ENCODE measurements at places on chromosomes 16 and 17.
A peak's percentile ranks its signal among the peaks of the same experiment; 100 is the strongest.

- no peak for DNase-seq
Observed at GRCh38 chr16:84323606-84324005, 28.9 kb downstream of the WFDC1 start.

- DNase-seq = no peak
Observed at GRCh38 chr16:84245956-84246678, 6.3 kb upstream of the KCNG4 start.

DNA sequence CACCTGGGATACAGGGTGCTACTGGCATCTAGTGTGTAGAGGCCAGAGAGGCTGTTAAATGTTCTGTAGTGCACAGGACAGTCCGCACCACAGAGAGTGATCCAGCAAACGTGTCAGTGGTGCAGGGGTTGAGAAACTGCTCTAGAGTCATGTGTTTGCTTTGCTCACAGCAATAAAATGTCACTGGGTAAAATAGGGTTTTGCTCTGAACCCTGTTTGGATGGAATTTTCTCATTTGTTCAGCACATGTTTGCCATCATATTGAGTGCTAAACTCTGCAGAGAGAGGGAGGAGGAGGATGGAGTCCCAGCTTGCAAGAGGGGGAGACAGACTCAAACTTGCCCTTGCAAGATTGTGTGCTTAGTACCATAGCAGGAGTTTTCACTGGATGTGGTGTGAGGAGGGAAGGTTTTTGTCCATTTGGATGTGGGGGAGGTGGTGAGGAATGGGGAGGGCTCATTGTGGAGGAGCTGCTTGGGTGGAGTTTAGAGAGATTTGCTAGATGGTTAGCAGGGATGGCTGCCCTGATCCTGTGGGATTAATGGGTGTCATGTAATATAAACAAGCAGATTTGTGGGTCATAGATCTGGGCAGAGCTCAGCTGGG, 11.8 kb downstream of the PLCG2 start:
- DNase-seq = no peak

DNA sequence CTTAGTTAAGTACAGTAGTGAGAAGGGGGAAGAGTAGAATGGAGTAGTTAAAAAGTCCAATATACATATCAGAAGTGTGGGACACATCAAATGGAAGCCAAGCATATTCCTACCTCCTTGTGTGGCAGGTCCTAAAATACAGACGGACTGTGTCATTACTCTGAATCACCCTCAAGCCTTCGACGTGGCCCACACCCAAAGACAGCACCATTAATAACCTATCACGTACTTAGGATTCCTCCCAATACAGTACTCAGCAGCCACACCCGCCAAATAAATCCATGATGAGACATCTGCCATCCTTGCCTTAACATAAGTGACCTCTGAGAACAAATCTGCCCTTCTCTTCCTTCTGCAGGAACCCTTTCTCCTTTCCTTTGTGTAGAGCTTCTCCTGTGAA, 38.9 kb downstream of the UBE2G1 start:
- peak; percentile 74 for DNase-seq

GRCh38 chr17:38943607-38944006, 18.2 kb downstream of the LASP1NB start:
- no peak for DNase-seq

DNA sequence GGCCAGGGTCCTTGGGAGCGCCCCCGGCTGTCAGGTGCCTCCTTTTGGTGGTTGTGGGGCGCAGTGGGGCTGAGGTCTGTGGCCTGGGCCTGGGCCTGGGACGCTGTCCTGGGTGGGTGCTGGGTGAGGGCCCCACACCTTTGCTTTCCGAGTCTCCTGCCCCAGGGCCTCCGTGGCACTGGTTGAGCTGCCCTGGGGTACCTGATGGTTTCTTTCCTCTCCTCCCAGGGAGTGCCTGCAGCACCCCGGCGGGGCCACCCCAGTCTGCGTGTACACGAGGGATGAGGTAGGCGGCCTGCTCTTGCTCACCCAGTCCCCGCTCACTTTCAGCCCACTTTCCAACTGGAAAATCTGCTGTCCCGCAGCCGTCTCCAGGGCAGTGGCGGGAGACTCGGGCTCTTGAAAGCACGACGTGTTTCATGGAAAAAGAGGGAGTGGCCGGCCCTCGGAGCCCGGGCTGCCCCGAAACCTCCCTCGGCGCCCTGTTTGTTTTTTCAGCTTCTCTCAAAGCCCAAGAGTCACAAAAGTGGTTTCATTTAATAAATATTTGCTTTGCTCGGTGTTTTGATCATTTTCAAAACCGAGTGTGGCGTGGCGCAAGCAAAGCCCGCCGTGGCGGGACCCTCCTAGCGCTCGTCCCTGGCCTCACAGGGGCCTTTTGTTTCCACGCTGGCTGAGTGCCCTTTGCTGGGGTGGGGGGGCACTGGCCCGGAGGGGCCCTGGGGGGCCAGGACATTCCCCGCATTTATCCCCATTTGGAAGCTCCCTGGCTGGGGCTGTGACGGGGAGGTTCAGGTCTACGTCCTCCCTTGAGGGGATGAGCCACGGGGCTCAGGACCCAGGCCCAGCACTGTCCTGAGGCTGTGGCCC, 17.4 kb downstream of the ASPSCR1 start:
- DNase-seq = no peak

- DNase-seq = no peak
Observed at GRCh38 chr17:2542056-2542455, 30.4 kb upstream of the METTL16 start.

- peak; percentile 45 for DNase-seq
Observed at GRCh38 chr17:2435181-2435741, 34.4 kb upstream of the MNT start.

GRCh38 chr17:80815151-80815681, 176.4 kb upstream of the CHMP6 start:
- no peak for DNase-seq

- peak; percentile 68 for DNase-seq
Observed at GRCh38 chr17:83155128-83156121, 76.0 kb downstream of the METRNL start.

DNA sequence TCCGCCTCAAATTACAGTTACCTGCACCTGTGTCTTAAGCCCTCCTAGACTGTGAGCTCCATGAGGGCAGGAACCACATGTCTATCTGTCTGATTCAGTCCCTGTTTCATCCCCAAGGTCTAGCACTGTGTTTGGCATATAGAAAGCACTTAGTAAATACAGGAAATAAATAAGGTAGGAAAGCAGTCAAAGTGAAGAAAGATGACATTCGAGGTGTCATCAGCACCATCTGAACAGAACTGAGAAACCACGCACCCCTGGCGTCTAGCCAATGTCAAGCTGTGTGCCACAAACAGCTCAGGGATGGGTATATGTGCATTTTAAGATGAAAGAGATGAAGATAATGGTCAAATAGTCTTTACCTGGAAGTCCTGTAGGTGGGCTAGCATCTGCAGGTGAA, 79.6 kb upstream of the ATP2A3 start:
- DNase-seq = no peak

DNA sequence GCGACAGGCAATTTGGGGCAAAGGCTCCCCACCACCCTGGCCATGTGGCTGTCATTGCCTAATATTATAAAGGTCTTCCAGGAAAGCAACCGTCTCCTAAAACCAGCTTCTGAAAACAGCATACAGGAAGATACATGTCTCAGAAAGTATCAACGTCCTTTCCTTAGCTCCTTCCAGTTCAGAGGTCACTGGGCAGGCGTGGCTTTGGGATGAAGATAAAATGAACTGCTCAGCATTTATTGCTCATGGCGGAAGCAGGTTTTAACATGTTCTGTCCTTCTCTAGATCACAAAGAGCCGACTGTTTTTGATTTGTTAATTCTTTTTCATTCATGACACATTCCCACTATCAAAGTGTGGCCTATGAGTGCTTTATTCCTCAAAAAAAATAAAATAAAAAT, 8.0 kb downstream of the CFAP20 start:
- DNase-seq = no peak

- DNase-seq = no peak
Observed at GRCh38 chr17:82372249-82373071, 895 bp downstream of the UTS2R start.

DNA sequence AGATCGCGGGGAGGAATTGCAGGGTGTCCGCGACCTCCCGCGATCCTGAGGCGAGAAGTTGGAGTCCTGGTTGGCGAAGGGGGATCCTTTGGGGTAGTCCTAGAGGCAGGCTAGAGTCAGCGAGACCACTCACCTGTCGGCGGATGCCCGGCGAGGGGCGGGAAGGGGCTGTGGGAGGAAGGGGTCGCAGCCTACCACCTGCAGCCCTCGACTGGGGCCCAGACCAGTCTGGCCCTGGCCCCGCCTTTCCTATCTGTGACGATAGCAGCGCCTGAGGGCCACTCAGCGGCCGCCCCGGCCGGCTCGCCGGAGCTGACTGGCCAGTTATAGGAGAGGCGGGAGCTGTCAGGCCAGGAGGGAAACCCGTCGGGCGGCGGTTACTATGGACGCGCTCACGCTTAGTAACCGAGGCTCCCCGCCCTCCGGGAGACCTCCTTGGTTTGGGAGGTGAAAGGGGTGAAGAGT, at the start of gene TEKT3:
Gene TEKT3 (minus strand): TSS at position 213 of the 465 bp plus-strand sequence. CDS start 10,012 bp downstream, outside the sequence.
- peak; percentile 72 for DNase-seq

- no peak for DNase-seq
Observed at GRCh38 chr17:1192911-1193699, 13.3 kb upstream of the ABR start.

DNA sequence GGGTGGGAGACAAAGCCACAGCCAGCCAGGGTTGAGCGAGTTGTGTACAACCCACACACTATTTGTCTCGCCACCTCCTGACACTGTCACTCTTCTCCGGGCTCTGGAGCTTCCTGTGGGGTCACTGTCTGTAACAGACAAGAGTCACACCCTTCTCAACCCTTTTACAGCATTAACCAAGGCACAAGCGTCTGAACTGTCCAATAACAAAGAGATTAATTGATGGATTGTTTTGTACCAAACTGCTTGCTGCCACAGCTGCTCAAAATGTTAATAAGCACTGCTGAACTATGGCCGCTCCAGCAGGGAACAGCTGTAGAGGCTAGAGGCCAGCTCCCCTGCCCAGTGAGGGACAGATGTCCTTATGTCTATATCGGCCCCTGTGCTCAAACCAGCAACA, 25.2 kb upstream of the HYDIN start:
- DNase-seq = no peak

DNA sequence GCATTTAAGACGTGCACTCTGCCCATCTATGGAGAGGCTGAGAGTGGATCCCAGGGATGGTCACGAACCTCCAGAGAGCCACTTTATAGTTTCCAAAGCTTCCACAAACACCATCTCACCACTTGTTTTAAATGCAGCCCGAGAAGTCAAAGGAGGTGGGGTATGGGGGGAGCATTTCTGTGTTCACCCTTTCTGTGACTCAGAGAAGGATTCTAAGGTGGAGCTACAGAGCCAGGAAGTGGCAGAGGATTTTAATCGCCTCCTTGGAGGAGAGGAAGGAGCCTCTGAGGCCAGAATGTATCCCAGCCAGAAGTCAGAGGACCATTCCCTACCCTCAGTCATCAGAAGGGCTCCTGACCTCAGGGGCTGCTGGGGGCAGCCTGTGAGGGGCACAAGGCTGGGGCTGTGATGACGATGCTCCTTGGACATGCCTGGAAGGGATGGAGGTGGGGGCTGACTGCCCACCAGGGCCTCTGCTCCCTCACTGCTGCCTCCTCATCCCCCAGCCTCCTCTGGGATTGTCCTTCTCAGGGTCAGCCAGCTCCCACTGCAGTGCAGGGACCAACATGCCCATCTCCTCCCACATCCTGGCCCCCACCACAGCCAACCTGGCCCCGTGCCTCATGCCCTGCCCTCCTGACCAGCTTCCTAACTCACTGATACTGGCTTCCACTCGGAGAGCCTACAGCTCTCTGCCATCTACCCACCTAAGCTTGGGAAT, 2.8 kb downstream of the XYLT2 start:
- DNase-seq = no peak

- no peak for DNase-seq
Observed at GRCh38 chr17:60171753-60172079, 21.9 kb downstream of the CA4 start.

- peak; percentile 23 for DNase-seq
Observed at GRCh38 chr16:84117494-84117843, 727 bp upstream of the MBTPS1 start.

DNA sequence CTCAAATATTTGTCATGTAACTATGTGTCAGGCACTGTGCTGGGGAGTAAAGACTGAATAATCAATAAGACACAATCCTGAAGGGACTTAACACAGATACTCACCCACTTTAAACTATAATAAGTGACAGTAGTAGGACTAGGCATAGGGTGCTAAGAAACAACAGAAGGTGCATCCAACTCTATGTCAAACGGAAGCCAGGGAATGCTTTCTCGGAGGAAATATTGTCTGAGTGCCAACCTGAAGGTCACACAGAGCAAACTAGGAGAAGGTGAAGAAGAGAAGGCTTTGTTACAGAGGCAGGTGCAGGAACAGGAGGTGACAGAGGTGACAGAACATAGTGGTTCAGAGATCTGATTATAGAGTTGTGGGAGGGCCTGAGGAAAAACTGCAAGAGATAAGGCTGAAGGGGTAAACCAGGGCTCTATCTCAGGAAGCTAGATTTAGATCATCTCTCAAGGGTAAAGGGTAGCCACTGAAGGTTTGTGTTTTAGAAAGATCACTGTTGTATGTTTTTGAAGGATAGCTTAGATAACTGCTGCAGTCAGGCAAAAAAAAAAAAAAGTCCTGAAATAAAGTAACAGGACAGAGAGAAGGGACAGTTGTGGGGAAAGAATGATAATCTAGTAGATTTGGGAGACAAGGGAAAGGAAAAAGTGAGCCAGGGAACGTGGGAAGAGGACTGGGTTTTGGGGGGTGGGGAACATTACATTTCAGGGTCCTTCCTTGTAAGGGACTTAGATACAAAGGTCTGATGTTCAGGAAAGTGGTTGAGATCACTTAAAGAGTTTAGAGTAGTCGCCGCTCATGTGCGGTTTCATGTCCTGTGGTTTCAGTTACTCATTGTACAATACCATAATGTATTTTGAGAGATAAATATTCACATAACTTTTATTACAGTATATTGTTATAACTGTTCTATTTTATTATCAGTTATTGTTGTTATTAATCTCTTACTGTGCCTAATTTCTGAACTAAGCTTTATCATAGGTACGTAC, 85.6 kb upstream of the NETO2 start:
- no peak for DNase-seq

DNA sequence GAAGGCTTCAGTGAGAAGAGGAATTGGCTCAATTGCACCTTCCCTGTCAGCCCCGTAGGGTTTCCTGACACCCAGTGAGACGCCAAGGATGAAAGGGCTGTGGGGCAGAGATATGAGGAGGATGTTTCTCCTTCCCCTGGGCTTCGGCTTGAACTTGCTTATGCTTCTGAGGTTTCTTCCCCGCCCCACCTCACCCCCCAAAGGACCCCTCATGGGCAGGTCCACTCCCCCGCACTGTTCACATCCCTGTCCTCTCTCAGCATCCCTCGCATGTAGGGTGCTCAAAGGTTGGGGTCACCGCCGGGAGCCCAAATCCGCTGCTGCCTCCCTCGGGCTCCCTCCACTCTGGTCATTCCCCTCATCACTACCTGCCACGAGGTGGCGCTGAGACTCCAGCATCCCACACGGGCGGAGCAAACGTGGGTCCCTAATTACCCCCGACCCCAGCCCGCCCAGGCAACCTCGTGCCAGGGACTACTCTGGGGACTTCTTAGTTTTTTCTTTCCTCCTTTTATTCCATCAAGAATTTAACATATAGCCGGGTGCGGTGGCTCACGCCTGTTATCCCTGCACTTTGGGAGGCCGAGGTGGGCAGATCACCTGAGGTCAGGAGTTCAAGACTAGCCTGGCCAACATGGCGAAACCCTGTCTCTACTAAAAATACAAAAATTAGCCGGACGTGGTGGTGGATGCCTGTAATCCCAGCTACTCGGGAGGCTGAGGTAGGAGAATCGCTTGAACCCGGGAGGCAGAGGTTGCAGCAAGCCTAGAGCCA, 3.3 kb upstream of the TRARG1 start:
- DNase-seq = peak; percentile 20

- no peak for DNase-seq
Observed at GRCh38 chr16:51429041-51429440, 278.0 kb upstream of the SALL1 start.

Data from brain microvascular endothelial cell (primary cell).